ENCODE measurements at places on chromosomes 1 and 21.

GRCh38 chr1:37905727-37906126 lies 41.1 kb downstream of the INPP5B start:
- no peak for DNase-seq

- DNase-seq, result peak; percentile 60
Measured at GRCh38 chr1:26826261-26827105, at the start of gene ZDHHC18. ZDHHC18 (plus strand) TSS chr1:26826688; CDS start chr1:26826805, 117 bp downstream.

- DNase-seq, result no peak
Measured at GRCh38 chr1:63653976-63654375, 60.8 kb downstream of the PGM1 start.

DNA sequence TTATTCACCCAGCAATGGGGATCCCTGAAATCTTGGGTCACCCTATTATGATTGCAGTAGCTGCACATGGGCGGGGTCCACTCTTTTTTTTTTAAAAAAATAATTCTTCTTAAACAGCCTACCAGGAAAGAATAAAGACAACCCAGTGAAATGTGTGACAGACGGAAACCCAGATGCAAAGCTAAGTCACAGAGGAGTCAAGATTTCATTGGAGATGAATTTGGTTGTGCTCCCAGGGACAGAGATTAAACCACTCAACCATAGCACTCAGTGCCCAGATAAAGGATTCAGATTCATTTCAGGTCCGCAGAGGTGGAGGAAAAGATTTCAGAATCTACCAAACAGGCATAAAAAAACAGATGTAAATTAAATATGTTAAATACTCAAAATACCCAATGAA lies 583.5 kb upstream of the ZP4 start:
- DNase-seq, result no peak

- no peak for DNase-seq
Measured at GRCh38 chr1:245969283-245969682, 537.8 kb downstream of the SMYD3 start.

GRCh38 chr21:42553435-42553834 lies 39.8 kb downstream of the SLC37A1 start:
- DNase-seq, result no peak

GRCh38 chr21:29351691-29352090 lies 53.0 kb downstream of the BACH1 start:
- DNase-seq, result no peak
